ENCODE measurements at places on chromosomes 3 and 15. TPM values are rescaled to one million over a fixed set of nuclear protein-coding genes. Genes with fewer than 3 reads are reported as not detected.
A peak's percentile ranks its signal among the peaks of the same experiment; 100 is the strongest.

Gene UNC13C
- not detected for total RNA-seq

Gene ARHGEF26
- total RNA-seq, result 0.18 TPM

Gene RLBP1
- total RNA-seq, result 0.52 TPM

Gene RYR3
- total RNA-seq, result 0.05 TPM

Gene GPR15
- total RNA-seq, result 10.5 TPM

GRCh38 chr3:16906682-16907081 is 21.9 kb downstream of the PLCL2 start:
- H3K4me1 ChIP-seq, result peaks cover 60% of the 10 kb centered on the region
- no peak overlapping the region for H3K4me3 ChIP-seq
- H3K27me3 ChIP-seq, result no peaks in the 10 kb centered on the region
- H3K27ac ChIP-seq, result no peak overlapping the region

DNA sequence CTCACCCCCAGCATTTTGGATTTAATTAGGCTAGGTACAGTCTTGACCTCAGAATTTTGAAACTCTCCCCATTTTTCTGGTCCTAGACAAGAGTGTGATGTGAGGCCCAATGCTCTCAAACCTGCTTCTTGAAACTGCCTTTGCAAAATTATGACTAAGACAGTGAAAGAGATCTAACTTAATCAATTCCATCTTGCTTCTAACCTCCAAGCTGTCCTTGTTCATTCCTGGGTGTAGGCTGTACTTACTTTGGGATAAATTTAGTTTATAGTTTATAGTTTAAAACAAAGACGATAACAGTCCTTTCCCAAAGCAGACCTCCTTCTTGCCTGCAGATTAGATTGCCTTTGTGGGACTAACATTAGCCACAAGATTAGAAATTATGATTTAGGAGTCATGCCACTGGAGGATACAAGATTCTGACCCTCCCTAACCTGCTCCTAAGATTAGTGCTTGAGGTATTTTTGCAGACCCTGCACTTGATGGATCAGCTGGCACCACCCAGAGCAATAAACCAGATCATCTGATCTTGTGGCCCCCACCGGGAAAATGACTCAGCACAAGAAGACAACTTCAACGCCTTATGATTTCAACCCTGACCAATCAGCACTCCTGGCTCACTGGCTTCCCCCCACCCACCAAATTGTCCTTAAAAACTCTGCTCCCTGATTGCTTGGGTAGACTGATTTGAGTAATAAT is 59.6 kb downstream of the CD200R1L start:
- no peak for DNase-seq
- no peak overlapping the region for H3K4me3 ChIP-seq
- H3K27ac ChIP-seq, result no peak overlapping the region
- H3K36me3 ChIP-seq, result peaks cover 4% of the 10 kb centered on the region

GRCh38 chr15:47812470-47812999 is 95.2 kb downstream of the SEMA6D start:
- H3K27ac ChIP-seq, result no peak overlapping the region
- H3K4me1 ChIP-seq, result peaks cover 20% of the 10 kb centered on the region

GRCh38 chr3:181713280-181713647 is 1.5 kb downstream of the SOX2 start:
- peaks cover 65% of the 10 kb centered on the region for H3K27me3 ChIP-seq
- H3K27ac ChIP-seq, result no peak overlapping the region
- no peak overlapping the region for H3K4me3 ChIP-seq
- no peaks in the 10 kb centered on the region for H3K36me3 ChIP-seq
- H3K4me1 ChIP-seq, result peaks cover 6% of the 10 kb centered on the region

- H3K27ac ChIP-seq, result no peak overlapping the region
- no peak for DNase-seq
- H3K36me3 ChIP-seq, result no peaks in the 10 kb centered on the region
- H3K27me3 ChIP-seq, result peaks cover 40% of the 10 kb centered on the region
- no peaks in the 10 kb centered on the region for H3K4me1 ChIP-seq
These were observed 83.5 kb downstream of the SSR3 start for GRCh38 chr3:156471431-156471830.

DNA sequence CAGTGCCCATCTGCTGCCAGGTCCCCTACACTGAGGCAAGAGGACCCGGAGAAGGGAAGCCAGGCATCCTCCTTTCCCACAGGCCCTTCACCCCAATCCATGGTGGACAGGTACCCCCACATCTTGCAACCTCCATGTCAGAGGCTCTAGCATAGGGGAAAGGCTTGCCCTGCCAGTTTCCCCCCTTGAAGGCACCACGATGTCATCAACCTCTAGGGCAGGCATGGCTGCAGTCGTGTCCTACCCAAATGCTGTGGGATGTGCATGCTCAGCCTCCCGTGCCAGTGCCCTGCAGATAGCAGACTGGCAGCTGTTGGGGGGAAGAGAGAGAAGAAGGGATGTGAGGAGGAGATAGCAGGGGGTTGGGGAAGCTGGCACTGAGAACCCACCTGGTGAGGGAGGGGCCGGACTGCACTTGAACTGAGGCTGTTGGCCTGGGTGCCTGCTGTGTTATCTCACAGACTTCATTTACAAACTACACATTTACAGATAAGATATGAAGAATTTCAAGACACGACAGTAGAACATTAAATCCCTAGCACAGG is 197.5 kb downstream of the ADAMTS9 start:
- peaks cover 6% of the 10 kb centered on the region for H3K4me1 ChIP-seq
- DNase-seq, result no peak
- peaks cover 57% of the 10 kb centered on the region for H3K27me3 ChIP-seq
- H3K36me3 ChIP-seq, result no peaks in the 10 kb centered on the region
- no peak overlapping the region for H3K27ac ChIP-seq

DNA sequence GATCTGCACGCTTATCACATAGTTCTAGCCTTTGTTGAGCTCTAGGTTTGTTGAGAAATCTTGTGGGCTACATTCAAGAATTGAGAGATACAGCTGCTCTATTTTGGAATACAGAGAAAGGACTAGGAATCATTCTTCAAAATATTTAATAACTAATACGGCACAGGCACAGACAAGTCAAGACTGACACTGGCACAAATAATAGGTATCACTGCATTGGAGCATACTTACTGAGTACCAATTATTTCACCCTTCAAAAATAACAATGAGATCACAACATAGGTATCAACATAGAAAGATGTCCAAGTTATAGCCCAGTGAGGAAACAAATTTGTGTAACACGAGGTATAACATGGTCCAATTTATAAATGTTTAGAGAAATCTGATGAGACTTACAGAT is 133.7 kb upstream of the TSC22D2 start:
- no peak for DNase-seq
- H3K36me3 ChIP-seq, result no peaks in the 10 kb centered on the region
- no peak overlapping the region for H3K27ac ChIP-seq
- no peaks in the 10 kb centered on the region for H3K4me1 ChIP-seq
- no peak overlapping the region for H3K4me3 ChIP-seq
- peaks cover 12% of the 10 kb centered on the region for H3K27me3 ChIP-seq

GRCh38 chr3:22364851-22365250 is 613.8 kb upstream of the ZNF385D start:
- no peaks in the 10 kb centered on the region for H3K4me1 ChIP-seq
- no peak for DNase-seq
- H3K36me3 ChIP-seq, result no peaks in the 10 kb centered on the region

- peaks cover 10% of the 10 kb centered on the region for H3K36me3 ChIP-seq
- H3K4me1 ChIP-seq, result peaks cover 27% of the 10 kb centered on the region
- no peak overlapping the region for H3K4me3 ChIP-seq
- no peak for DNase-seq
- no peaks in the 10 kb centered on the region for H3K27me3 ChIP-seq
- no peak overlapping the region for H3K27ac ChIP-seq
These were observed 110.8 kb downstream of the PLCL2 start for GRCh38 chr3:16995601-16996000.

DNA sequence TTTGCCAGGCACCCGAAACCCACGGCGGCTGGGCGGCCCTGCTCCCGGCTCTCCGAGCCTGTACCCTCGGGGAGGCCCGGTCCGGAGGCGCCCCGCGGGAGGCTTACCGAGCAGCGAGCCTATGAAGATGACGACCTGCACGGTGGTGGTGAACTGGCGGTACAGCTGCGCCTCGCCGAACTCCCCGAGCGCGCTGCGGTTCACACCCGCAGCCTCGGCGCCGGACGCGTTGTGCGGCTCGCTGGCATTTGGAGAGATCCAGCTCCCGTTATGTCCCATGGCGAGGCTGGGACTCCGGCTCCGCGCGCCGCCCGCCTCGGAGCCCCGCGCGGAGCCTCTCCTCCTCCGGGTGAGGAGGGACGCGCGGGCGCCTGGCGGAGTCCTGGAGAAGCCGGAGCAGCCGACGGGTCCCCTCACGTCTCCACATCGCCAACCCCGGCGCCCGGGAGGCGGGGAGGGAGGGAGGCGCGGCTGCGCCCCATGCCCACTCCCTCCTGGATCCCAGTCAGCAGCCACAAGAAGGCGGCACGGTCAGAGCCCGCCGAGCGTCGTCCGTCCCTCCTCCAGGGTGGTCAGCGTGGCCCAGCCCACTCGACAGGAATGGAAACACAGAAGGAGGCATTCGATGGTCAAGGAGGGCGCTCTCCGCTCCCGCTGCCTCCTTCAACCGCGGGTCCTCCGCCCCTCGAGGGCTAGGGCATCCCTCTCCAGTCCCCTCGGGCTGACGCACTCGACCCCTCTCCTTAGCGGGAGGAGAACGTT is at the start of gene GPR176:
Gene GPR176, minus strand, starts transcription at position 519 of the 762 bp plus-strand sequence. Its CDS starts 240 bp downstream, at position 279.
- H3K27ac ChIP-seq, result peak within 1 kb of the TSS; percentile 73
- H3K27me3 ChIP-seq, result peaks cover 41% of the 10 kb centered on the region
- H3K4me3 ChIP-seq, result peak within 1 kb of the TSS; percentile 82

DNA sequence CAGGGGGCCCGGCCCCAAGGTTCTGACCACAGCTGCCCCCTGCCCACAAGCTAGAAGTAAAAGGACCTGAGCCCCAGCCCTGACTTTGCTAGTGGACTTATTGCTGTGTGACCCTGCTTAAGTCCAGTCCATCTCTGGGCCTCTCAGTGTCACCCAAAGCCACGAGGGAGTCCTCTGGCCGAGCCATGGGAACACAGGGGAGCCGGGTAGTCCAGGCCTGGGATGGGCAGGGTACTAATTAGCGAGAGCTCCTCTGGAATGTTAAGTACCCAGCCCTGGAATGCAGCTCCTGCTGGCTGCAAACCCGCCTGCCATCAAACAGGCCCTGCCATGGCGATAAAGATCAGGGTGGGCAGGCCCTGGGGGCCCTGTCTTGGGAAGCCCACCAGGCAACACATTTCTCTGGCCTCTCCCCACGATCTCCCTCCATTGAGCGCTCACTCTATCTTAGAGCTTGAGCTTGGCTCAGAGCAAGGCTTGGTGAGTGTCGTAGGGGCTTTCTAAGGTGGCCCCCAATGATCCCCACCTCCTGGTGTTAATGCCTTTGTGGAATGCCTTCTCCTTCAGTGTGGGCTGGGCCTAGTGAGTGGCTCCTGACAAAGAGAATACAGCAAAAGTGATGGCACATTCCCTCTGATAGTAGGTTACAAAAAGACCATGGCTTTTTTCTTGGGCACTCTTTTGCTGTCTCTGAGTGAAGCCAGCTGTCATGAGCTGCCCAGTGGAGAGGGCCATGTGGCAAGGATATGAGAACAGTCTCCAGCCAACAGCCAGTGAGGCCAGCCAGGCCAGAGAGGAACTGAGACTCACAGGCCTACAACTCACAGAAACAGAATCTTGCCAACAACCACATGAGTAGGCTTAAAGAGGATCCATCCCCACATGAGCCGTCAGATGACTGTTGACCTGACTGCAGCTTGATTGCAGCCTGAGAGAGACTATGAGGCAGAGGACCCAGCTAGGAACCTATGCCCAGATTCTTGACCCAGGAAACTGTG is 133.1 kb downstream of the SMAD6 start:
- no peaks in the 10 kb centered on the region for H3K4me1 ChIP-seq
- H3K36me3 ChIP-seq, result no peaks in the 10 kb centered on the region
- no peak overlapping the region for H3K4me3 ChIP-seq
- peaks cover 8% of the 10 kb centered on the region for H3K27me3 ChIP-seq
- DNase-seq, result no peak
- no peak overlapping the region for H3K27ac ChIP-seq

DNA sequence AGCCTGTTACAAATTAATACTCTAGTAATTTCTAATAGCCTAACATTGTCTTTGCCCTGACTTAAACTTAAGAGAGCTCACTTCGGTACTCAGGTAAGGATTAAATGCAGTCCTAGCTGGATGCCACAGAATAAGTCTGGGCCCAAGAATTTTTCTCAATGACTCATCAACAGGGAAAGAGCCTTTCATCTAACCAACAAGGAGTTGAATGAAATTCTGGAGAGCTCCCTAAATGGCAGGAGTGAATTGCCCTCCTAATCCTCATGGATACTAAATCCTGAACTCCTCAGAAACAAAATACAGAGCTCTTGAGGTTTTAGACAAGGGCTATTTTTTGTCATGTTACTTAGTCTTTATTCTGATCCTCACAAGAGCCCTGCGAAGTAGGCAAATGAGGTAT is 159.5 kb downstream of the PLCH1 start:
- no peak overlapping the region for H3K4me3 ChIP-seq
- H3K4me1 ChIP-seq, result peaks cover 11% of the 10 kb centered on the region
- peaks cover 34% of the 10 kb centered on the region for H3K27me3 ChIP-seq
- DNase-seq, result no peak
- H3K36me3 ChIP-seq, result no peaks in the 10 kb centered on the region

GRCh38 chr3:169475978-169476698 is 187.4 kb downstream of the MECOM start:
- H3K4me1 ChIP-seq, result no peaks in the 10 kb centered on the region
- H3K27me3 ChIP-seq, result no peaks in the 10 kb centered on the region
- no peaks in the 10 kb centered on the region for H3K36me3 ChIP-seq
- H3K27ac ChIP-seq, result no peak overlapping the region
- no peak for DNase-seq
- H3K4me3 ChIP-seq, result no peak overlapping the region
